GM03348 (cell line): ENCODE measurements at places on chromosomes 7 and 10.
A peak's percentile ranks its signal among the peaks of the same experiment; 100 is the strongest.

GRCh38 chr10:101214446-101215396 lies 14.5 kb downstream of the LBX1 start:
- DNase-seq, result peak; percentile 87

- DNase-seq, result no peak
These were observed 149.5 kb upstream of the MINDY3 start for GRCh38 chr10:16009785-16010184.

DNA sequence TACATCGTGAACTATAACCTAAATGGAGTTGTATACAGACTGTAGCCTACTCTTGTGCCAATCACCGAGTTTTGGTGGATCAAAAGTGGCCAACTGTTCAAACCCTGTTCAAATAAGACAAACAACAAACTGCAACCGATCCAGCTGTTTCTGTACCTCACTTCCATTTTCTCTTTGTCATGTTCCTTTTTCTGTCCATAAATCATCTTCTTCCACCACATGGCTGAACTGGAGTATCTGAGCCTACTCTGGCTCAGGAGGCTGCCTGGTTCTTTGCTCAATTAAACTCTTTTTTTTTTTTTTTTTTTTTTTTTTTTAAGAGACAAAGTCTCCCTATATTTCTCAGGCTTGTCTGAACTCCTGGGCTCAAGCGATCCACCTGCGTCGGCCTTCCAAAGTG lies 59.0 kb upstream of the NPVF start:
- no peak for DNase-seq

DNA sequence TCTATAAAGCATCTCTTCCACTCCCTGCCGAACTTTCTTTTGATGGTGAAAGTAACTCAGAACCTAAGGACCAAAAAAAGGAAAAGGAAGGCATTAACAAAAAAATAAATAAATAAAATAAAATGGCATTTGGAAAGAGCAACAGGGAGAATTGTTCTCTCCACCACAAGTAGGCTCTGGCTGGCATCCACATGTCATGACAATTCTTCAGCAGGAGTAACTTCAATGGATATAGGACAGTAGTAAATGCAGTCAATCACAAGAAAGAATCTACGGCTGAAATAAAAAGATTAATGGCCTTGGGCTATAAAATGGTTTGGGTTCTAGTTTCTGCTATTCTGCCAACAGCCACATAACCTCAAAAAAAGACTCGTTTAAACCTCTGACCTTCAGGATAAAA lies 23.9 kb downstream of the NCAPG2 start:
- peak; percentile 29 for DNase-seq

DNA sequence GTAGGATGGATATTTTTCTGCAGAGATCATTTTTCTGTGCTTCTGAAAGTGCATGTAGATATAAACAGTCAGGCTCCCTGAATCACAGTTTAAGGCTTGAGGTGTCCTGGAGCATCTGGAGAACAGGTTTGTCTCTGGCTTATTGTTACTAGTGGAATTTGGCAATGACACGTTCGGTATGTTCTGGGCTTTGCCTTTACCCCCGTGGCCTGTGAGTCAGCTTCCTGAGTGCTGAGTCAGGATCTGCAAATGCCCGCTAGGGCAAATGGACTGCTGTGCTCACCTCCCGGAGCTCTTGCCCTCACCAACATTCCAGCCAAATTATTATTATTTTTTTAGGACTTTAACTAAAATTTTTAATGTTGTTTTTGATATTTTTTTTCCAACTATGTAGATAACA lies 192.5 kb upstream of the PRSS1 start:
- peak; percentile 84 for DNase-seq

GRCh38 chr10:71525721-71526120 lies 129.0 kb downstream of the CDH23 start:
- DNase-seq, result no peak

DNA sequence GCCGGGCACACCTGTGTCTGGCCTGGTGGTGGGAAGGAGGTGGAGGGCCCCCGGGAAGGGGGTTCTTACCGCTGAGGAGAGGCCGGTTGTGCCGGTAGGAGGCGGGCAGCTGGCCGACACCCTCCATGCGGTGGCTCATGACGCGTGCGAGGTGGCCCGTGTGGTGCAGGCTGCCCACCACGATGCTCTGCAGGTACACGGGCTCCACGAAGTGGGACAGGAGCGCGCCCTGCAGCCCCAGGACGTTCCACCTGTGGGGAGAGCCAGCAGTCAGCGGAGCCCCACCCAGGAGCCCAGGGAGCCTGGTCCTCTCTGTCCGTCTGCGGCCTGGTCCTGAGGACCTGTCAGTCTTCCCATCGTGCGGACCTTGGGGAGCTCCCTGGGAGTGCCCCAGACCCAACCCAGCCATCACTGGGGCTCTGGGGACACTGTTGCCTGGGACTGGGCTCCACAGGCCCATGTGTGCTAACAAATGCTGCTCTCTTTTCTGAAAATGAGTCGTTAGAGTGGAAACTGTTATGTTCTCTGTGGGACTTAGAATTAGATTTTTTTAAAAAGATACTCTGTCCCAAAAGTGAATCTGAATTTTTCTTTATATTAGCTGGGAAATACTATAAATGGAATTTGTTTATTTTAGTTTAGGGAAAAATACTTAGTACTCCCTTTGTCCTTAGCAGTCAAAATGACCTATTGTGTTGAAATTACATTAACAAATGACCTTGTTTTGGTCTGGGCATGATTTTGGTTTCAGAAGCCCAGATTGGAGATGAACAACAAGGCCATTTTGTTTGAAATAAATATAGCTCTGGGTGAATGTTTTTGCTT lies 143.9 kb downstream of the WDR37 start:
- DNase-seq, result no peak

DNA sequence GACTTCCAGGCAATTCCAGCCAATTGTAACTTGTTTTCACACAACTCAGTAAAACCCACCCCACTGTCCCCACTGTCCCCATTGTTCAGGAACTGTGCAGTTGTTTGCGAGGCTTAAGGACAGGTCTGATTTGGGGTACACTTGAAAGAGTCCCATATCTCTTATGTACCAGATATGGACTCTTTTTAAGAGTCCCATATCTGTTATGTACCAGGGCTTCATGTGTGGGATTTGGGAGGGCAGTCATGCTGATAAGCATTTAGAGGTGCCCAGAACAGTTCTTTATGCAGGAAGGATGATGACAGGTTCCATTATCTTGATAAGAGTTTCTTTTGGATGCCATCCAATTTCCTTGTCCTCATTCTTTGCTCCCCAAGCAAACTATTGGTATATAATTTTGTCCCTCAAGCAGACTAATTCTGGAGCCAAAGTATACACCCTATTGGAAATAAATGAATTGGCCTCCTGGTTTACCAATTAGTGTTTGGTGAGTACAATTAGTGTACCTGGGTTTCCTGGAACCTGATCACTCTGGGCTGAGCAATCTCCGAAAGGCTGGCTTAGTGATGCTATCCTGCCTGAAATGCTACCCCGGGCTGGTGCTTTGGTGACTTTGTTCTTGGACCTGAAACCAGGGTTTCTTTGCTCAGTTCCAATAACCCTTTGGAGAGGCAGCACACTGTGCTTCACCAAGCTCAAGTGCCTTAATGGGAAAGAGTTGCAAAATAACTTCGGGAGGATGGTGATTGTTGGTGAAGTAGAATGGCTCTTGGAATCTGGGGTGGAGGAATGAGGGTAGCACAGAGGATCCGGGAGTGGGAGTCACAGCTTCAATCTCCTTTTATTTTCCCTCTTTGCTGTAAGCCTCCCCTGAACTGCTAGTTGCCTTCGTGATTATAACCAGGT lies 6.2 kb upstream of the DMBT1 start:
- no peak for DNase-seq

DNA sequence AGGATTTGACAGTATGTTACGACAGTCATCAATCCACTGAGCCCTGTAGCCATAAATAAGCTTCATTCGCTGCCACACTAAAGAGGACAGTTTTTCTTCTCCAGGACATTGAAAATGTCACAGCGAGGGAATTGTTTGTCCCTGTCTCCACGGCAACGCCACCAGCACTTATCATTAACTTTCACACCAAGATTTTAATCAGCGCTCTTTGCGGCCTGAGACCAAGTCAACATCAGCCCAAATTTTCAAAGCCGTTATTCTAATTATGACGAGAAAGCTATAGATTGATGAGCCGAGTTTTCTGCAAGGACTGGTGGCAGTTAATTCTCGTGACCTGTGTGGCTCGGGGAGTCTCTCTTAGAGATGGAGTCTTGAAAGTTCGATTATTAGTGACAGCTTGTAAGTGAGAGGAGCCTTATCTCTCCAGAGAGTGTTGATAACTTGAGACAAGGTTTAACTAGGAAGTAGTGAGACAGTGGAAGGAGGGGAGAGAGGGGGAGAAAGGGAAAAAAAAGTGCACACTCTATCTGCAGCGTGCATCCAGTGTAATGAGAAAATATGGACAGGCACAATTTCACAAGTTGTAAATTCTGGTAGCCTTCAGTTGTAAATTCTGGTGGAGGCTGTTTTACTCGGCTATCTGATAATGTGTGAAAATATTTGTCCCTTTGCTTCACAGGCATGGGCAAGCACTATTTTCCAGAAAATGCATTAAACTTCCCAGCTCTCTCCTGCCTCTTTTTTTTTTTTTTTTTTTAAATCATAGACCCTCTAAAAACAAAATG lies 473.3 kb downstream of the LRMDA start:
- DNase-seq, result no peak

DNA sequence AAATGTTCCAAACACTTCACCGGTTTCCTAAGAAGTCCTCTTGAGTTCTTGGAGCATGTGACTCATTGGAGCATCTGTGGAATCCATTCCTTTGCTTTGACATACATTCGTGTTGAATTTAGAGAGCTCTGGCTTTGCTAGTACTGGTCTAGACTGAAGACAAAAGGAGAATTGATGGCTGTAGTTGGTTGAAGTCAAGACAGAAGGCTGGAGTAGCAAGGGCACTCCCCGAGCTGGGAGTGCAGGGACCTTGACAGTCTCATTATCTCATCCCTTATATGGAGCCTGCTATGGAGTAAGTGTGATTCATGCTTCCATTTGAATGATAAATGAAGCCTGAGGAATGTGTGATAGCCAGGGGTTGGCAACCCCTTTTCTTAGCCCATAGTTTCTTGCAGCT lies 1249.1 kb downstream of the TYW1 start:
- DNase-seq, result peak; percentile 46

- DNase-seq, result no peak
These were observed 23.2 kb upstream of the CCL24 start for GRCh38 chr7:75836798-75837197.

DNA sequence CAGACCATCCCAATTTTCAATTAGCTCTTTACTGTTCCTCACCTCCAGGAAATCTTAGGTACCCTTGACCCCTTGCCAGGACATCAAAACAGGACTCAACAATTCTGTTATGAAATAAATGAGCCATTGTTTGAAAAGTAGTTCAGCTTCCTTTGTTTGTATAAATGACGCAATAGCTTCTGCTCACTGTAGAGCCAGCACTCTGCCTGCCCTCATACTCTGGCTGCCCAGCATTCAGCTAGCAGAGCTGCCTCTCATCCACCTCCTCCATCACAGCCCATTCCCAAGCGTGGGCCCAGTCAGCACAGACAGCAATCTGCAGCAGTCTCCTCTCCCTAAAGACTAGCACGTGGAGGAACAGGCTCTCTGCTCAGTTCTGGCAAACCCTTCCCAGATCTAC lies 478.6 kb downstream of the GRID1 start:
- DNase-seq, result no peak

GRCh38 chr7:108613147-108613948 lies 43.7 kb downstream of the DNAJB9 start:
- DNase-seq, result peak; percentile 50

DNA sequence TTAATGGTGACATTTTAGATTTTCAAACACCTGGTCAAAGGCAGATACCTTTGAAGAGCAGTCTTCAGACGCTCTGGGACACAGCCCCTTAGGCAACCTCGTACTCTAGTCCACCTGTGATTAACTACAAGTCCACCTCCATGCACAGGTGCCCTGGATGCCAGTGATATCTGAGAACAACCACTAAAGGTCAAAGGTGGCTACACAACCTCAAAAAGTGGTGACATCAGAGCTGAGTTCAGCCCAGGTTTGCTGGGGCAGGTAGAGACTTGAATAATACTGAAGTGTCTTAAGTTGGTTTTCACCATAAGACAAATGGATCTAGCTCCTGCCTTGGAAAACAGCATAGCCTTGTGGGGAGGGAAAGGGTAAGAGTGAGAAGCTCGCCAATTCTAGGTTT lies 143.4 kb upstream of the ADO start:
- DNase-seq, result no peak

GRCh38 chr7:2420216-2420933 lies 17.0 kb downstream of the CHST12 start:
- no peak for DNase-seq

DNA sequence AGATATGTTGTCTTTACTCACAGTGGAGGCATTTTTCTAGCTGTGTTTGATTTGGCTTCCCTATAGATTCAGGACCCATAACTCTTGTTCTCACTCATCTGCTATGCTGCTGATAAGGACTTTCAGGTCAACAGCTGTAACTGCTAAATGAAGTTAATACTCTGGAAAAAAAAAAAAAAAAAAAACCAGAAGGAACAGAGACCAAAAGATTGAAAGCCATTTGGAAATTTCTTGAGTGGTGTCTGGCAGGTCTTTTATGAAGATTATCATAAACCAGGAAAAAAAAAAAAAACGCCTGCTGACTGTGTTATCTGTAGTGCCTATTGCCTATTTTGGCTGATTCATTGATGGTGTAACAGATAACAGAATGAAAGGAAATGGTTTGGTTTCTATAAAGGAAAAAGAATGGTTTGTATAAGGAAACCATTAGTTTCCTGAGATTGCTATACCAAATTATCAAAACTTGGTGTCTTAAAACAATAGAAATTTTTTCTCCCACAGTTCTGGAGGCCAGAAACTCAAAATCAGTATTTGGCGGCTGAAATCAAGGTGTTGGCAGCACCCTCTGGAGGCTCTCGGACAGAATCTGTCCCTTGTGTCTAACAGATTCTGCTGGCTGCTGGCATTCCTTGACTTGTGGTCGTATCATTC lies 60.5 kb upstream of the BET1 start:
- no peak for DNase-seq

- DNase-seq, result no peak
These were observed 529.0 kb downstream of the TYW1 start for GRCh38 chr7:67525588-67525987.

DNA sequence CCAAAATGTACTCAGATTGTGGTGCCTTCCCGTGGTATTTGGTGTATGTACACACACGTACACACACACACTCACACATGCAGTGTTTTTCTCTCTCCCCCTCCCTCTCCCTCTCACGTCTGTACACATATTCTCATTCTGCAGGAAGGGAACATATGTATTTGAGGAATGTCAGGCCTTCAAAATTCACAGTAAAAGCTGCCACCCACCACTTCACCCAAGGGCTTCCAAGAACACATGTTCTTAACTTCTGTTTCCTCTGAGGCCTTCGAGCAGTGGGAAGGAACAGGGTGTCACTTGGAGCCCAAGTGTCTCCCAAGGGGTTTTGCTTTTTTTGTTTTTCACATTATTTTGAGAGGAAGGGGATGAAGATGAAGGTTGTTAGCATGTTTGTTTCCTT lies 198.9 kb downstream of the TCF7L2 start:
- DNase-seq, result no peak
